ENCODE measurements at places on chromosomes 3 and 15. TPM values are rescaled to one million over a fixed set of nuclear protein-coding genes. Genes with fewer than 3 reads are reported as not detected.
A peak's percentile ranks its signal among the peaks of the same experiment; 100 is the strongest.

DNA sequence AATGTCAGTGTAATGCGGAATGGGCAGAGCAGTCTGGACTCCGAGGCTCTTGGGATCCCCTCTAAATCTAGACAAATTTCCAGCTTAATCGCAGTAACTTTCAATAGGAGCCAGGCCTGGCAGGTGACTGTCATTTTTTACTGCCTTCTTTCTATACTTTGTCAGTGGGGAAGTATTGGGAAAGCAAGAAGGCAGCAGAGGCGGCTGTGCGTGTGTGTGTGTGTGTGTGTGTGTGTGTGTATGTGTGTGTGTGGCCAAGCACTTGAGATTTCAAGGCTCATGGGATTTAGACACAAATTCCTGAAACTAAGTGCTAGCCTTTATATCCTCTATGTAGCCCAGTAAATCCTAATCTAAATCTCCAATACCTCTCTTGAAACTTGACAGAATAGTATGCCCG lies 49.3 kb upstream of the ANKRD34C start:
- no peaks in the 10 kb centered on the region for H3K27me3 ChIP-seq
- no peaks in the 10 kb centered on the region for H3K36me3 ChIP-seq
- DNase-seq, result no peak
- no peak overlapping the region for H3K27ac ChIP-seq
- H3K4me3 ChIP-seq, result no peak overlapping the region

- no peak overlapping the region for H3K27ac ChIP-seq
- H3K4me1 ChIP-seq, result peaks cover 7% of the 10 kb centered on the region
- no peaks in the 10 kb centered on the region for H3K36me3 ChIP-seq
- no peak for DNase-seq
These were observed 92.0 kb downstream of the ALCAM start for GRCh38 chr3:105458518-105459215.

- DNase-seq, result no peak
- peaks cover 6% of the 10 kb centered on the region for H3K4me1 ChIP-seq
- no peak overlapping the region for H3K4me3 ChIP-seq
- H3K27me3 ChIP-seq, result peaks cover 68% of the 10 kb centered on the region
- no peaks in the 10 kb centered on the region for H3K36me3 ChIP-seq
These were observed 70.9 kb upstream of the POLG start for GRCh38 chr15:89405494-89405893.

DNA sequence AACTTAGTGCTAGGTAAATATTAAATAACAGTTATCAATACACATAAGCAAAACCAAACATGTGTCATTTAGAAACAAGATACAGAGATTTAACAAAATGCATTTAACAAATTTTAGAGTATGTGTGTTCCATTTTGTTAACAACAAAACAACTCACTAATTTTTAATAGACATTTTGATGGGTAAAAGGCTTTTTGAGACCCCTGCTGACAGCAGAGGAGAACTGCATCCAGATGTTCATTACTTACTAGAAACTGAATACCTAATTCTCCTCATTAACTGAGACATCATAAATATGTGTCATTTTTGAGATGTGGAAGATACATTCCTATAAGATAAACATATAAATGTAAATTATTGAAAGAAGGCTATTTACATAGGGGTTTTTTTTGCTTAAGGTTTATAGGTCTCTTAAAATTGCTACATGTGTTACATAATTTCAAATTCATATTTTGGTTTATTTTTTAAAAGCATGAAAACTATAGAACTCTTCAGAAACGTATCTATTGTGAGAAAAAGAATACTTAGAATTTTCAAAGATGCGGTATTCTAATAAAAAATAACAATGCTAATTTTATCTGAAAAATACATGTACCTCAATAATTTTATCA lies 1009.8 kb downstream of the TUSC7 start:
- no peak overlapping the region for H3K27ac ChIP-seq
- DNase-seq, result peak; percentile 57
- H3K4me3 ChIP-seq, result no peak overlapping the region
- H3K27me3 ChIP-seq, result no peaks in the 10 kb centered on the region

- H3K27me3 ChIP-seq, result no peaks in the 10 kb centered on the region
- H3K27ac ChIP-seq, result no peak overlapping the region
- no peak overlapping the region for H3K4me3 ChIP-seq
- no peaks in the 10 kb centered on the region for H3K4me1 ChIP-seq
- H3K36me3 ChIP-seq, result no peaks in the 10 kb centered on the region
These were observed 761.9 kb upstream of the LMCD1 start for GRCh38 chr3:7739754-7740153.

DNA sequence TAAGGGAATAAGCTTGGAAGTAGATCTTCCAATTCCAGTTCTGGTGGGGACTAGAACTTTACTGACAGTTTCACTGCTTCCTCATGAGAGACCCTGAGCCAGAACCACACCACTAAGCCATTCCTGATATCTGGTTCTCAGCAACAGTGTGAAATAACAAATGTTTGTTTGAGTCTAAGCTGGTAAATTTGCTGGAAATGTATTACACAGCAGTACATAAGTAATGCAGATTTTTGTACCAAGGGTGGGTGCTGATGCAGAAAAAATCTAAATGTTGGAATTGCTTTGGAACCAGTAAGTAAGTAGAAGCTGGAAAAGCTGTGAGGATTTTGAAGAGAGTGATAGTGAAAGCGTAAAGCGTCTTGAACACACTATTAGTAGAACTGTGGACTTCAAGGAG lies 14.4 kb upstream of the AKAP13 start:
- H3K4me1 ChIP-seq, result no peaks in the 10 kb centered on the region
- no peak overlapping the region for H3K27ac ChIP-seq

DNA sequence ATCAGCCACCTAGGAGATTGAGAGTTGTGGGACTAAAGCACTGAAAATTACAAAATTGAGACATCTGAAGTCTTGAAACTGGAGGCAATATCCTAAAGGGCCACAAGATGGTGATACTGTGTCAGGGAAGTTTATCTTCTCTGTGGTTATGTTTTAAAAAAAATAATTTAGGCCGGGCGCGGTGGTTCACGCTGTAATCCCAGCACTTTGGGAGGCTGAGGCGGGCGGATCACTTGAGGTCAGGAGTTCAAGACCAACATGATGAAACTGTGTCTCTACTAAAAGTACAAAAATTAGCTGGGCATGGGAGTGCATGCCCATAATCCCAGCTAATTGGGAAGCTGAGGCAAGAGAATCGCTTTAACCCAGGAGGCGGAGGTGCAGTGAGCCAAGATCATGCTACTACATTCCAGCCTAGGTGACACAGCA lies 17.9 kb upstream of the NIT2 start:
- peak; percentile 53 for DNase-seq
- H3K36me3 ChIP-seq, result peaks cover 2% of the 10 kb centered on the region
- no peaks in the 10 kb centered on the region for H3K27me3 ChIP-seq
- no peak overlapping the region for H3K27ac ChIP-seq

DNA sequence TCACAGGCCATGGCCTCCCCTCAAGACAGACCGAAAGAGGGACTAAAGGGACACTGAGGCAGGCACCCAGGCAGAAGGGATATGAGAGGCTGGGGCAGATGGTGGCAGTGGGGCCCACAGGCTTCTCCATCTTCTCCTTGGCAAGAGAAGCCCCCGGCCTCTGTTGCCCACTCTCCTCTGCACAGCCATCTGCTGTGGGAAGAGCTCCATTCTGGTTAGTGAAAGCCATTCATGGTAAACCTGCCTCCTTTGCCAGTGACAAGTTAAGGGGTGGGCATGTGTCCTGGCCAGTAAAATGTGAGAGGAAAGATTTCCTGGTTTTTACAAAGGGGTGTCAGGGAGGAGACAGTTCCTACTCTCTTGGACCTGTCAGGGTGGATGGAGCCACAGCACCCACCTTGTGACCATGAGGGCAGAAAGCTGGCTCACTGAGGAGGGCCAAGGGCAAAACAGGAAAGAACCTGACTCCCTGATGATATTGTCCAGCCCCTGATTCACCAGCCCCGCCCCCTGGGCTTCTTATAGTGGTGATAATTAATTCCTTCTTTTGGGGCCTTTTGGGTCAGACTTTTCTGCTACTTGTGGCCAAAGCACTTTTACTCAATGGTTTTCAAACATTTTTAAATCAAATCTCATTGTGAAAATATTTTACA lies 130.4 kb upstream of the SMAD3 start:
- peaks cover 30% of the 10 kb centered on the region for H3K4me1 ChIP-seq
- no peaks in the 10 kb centered on the region for H3K27me3 ChIP-seq
- no peak overlapping the region for H3K4me3 ChIP-seq

GRCh38 chr15:40340740-40341400 lies at the start of gene CCDC9B:
Gene CCDC9B (minus strand): TSS chr15:40340939. CDS start chr15:40340819, 120 bp downstream.
- peaks cover 10% of the 10 kb centered on the region for H3K36me3 ChIP-seq
- H3K4me3 ChIP-seq, result peak within 1 kb of the TSS; percentile 59
- no peaks in the 10 kb centered on the region for H3K27me3 ChIP-seq
- peak; percentile 91 for DNase-seq

DNA sequence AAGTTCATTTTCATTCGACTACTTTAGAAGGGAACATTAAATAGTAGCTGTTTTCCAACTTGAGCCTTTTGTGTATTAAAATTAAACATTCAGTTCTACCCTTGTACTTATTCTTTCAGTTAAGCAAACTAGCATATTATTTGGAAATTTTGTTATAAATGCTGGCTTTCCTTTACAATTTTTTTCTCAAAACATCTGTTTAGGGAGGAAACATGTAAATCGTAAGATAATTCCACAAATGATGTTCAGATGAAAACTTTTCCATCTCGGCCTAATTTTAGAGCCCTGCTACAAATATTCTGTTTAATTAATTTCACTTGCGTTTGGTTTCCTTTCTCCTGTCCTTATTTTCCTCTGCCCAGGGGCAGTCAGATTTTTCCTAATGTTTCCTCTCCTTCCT lies 476.2 kb upstream of the RGMA start:
- H3K4me1 ChIP-seq, result no peaks in the 10 kb centered on the region
- no peaks in the 10 kb centered on the region for H3K36me3 ChIP-seq
- H3K27me3 ChIP-seq, result no peaks in the 10 kb centered on the region
- H3K27ac ChIP-seq, result no peak overlapping the region

GRCh38 chr3:195441051-195441450 lies 1.8 kb downstream of the ACAP2 start:
- H3K4me1 ChIP-seq, result peaks cover 6% of the 10 kb centered on the region
- DNase-seq, result no peak
- peak overlapping the region; percentile 83 for H3K27ac ChIP-seq
- no peaks in the 10 kb centered on the region for H3K36me3 ChIP-seq
- no peaks in the 10 kb centered on the region for H3K27me3 ChIP-seq

GRCh38 chr3:107651782-107652181 lies 129.0 kb downstream of the BBX start:
- no peak for DNase-seq
- no peaks in the 10 kb centered on the region for H3K36me3 ChIP-seq
- no peak overlapping the region for H3K4me3 ChIP-seq
- no peaks in the 10 kb centered on the region for H3K27me3 ChIP-seq

GRCh38 chr15:31279221-31280045 lies 47.2 kb upstream of the KLF13 start:
- no peak overlapping the region for H3K27ac ChIP-seq
- no peak for DNase-seq
- H3K36me3 ChIP-seq, result no peaks in the 10 kb centered on the region
- no peak overlapping the region for H3K4me3 ChIP-seq
- no peaks in the 10 kb centered on the region for H3K4me1 ChIP-seq

The MYRIP gene
- under 0.01 TPM for total RNA-seq

The DUOXA1 gene
- total RNA-seq, result not detected

Data from fibroblast of lung (primary cell).